Fibroblast of lung (primary cell): ENCODE measurements at places on chromosomes 1 and 21. TPM values are rescaled to one million over a fixed set of nuclear protein-coding genes. Genes with fewer than 3 reads are reported as not detected.

Gene RNF223
- polyA plus RNA-seq, result not detected in 2 replicates

DNA sequence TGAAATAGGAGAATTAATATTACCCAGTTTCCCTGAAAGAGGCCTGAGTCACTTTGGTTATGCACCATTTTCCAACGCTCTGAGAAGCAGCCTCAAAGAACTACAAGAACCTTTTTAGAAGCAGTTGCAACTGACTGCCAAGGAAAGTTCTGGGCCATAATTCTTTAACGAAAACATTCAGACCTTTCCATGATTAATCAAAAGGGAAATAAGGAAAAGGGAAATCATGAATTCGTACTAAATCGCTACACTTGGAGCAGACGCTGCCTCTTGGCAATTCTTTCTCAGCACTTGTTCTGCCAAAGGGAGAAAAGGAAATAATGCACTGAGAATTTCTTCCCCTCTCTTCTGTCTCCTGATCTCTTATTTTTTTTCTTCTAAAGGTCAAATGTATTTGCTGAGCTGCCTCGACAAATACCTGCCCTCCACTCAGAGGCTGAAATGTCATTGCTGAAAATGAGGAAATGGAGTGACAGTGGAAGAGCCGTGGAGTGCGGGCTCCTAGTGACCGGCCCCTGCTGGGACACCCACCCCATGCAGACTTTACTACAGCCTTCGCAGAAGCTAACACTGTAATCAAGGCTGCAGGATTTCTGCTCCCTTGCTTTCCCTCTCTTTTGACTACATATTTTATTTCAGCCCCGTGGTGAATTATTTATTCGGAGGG lies 67.9 kb upstream of the GALNT2 start:
- H3K27ac ChIP-seq, result no peak overlapping the region
- no peak for DNase-seq
- no peaks in the 10 kb centered on the region for H3K27me3 ChIP-seq
- H3K4me3 ChIP-seq, result no peak overlapping the region

DNA sequence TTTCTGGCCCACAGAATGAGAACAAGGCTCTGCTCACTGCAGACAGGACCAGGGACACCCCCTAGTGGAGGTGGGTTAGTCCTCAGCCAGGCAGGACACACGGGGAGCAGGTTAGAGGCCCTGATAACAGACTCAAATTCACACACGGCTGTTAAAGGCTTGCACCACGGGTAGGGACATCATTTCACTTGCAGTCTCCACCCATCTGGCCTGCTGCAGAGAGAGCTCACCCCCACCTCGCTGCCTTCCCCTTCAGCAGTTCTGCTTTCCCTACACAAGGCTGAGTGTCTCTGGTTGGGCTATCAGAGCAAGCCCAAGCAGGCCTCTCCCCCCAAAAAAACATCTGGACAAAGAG lies 20.6 kb downstream of the MEF2D start:
- peaks cover 37% of the 10 kb centered on the region for H3K36me3 ChIP-seq
- H3K4me1 ChIP-seq, result peaks cover 29% of the 10 kb centered on the region
- no peaks in the 10 kb centered on the region for H3K27me3 ChIP-seq

GRCh38 chr1:5522531-5523145 lies 469.6 kb downstream of the NPHP4 start:
- H3K4me1 ChIP-seq, result no peaks in the 10 kb centered on the region
- no peak for DNase-seq
- H3K4me3 ChIP-seq, result no peak overlapping the region
- no peak overlapping the region for H3K27ac ChIP-seq
- no peaks in the 10 kb centered on the region for H3K36me3 ChIP-seq

GRCh38 chr1:33338440-33339211 lies 17.7 kb upstream of the A3GALT2 start:
- H3K36me3 ChIP-seq, result peaks cover 8% of the 10 kb centered on the region
- H3K27ac ChIP-seq, result peak overlapping the region; percentile 78
- H3K4me1 ChIP-seq, result peaks cover 70% of the 10 kb centered on the region
